ENCODE measurements at places on chromosomes 1 and 21.

- no peak for DNase-seq
Observed at GRCh38 chr21:46431884-46432488, 26.7 kb upstream of the DIP2A start.

- DNase-seq = no peak
Observed at GRCh38 chr1:183694066-183694465, 41.0 kb upstream of the APOBEC4 start.

DNA sequence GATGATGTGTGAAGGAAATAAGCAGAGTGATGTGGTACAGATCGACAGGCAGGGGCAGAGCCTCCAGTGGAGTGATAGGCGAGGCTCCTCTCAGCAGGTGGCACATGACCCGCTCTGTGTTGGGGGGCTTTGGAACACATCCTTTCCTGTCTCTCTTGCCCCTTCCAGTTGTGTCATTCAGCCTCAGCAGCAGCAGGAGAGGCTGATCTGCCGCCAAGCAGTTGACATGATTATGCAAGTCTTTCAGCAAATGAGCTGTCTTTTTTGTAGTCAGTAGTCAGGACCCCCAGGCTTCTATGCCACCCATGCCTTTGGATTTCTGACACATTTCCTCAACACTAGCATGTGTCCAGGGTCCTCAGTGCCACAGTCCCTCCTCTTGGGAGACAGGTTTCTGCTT is 307.1 kb upstream of the C1orf174 start:
- no peak for DNase-seq

- no peak for DNase-seq
Observed at GRCh38 chr21:31778546-31778945, 46.6 kb upstream of the SCAF4 start.

DNA sequence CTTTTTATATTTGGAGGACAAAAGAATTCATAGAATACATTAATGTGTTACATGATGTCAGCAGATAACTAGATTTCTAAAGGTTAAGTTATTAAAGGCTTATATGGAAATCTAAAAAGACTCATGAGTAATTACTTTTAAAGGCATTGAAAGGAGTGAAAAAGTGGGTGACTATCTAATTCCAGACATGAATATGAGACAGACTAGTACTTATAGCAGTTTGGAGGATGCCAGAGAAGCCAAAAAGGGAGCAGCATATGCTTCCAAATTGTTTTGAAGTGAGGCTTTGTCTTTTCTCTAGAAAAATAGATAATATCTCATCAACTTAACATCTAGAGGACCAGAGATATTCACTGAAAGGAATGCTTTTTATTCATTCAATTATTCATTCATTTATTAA is 275.5 kb upstream of the CACYBP start:
- DNase-seq = no peak

GRCh38 chr21:16037421-16037955 is 307.7 kb downstream of the USP25 start:
- no peak for DNase-seq

All from Calu3 (cell line).